Activated CD8-positive, alpha-beta memory T cell treated with anti-CD3 and anti-CD28 coated beads for 48 hours (primary cell): ENCODE measurements at places on chromosomes 4 and X.

DNA sequence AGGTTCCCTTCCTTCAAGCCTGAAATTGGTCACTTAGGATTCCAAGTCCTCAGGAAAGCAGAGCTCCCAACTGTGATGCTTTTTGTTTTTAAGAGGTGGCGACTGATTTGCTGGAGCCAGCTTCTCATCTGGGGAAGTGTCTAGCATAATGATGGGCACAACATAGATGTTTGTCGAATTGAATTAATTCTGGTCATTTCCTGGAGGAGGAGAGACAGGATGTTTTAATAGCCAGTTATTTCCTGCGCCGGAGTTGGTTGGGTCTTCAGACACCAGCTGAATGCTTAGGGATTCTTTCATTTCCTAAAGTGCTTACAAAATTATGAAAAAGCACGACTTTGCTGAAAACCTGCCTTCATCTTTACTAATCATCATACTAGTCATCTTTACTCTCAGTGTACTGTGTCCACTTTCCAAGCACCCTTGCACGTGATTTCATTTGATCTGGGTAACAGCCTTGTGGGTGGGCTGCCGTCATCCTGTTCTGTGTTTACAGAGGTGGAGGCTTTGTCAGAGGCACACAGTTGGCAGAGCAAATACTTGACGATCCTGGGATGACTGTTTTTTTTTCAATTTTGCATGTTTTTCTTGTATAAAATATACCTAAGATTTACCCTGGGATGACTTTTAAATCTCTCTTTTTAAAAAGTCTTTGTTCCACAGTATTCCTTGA lies 49.5 kb downstream of the RGS12 start:
- DNase-seq = no peak

GRCh38 chrX:107742700-107743191 lies 32.8 kb downstream of the TSC22D3 start:
- DNase-seq = no peak

GRCh38 chr4:143514169-143514495 lies 630 bp downstream of the SMARCA5 start:
- no peak for DNase-seq

DNA sequence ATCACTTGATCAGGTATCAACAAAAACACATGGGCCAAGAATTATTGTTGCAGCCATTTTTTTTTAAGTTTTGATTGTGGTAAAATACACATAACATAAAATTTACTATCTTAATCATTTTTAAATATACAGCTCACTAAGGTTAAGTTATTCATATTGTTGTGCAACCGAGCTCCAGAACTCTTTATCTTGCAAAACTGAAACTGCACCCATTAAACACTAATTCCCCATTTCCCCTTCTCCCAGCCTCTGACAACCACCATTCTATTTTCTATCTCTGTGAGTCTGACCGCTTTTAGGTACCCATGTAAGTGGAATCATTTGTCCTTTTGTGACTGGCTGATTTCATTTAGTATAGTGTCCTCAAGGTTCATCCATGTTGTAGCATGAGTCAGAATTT lies 126.2 kb upstream of the NDP start:
- DNase-seq = no peak

- DNase-seq = no peak
Observed at GRCh38 chr4:649293-649625, 23.9 kb downstream of the PDE6B start.

GRCh38 chrX:101287402-101287801 lies 3.7 kb downstream of the TAF7L start:
- no peak for DNase-seq

DNA sequence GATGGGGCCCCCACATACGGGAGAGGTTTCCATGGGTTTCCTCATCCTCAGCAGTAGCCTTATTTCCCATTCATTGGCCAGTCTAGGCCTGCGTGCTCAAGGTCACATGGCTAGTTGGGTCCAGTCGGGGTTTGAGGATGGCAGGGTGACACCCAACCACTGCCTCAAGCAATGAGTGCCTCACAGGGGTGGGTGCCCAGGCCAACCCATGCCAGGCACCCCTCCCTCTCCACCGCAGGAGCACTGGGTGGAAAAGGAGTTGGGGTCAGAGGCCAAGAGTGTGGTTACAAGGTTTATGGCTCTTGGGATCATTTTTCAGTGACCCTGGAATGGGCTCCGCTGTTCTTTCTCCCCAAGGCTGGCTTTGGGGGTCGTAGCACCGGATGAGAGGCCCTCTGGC lies 3.1 kb downstream of the NSG1 start:
- no peak for DNase-seq

- DNase-seq = no peak
Observed at GRCh38 chr4:146978641-146979040, 33.0 kb upstream of the TTC29 start.

- DNase-seq = no peak
Observed at GRCh38 chr4:140693562-140693961, 62.6 kb downstream of the TBC1D9 start.

GRCh38 chr4:95428291-95429070 lies 120.3 kb downstream of the UNC5C start:
- DNase-seq = no peak

DNA sequence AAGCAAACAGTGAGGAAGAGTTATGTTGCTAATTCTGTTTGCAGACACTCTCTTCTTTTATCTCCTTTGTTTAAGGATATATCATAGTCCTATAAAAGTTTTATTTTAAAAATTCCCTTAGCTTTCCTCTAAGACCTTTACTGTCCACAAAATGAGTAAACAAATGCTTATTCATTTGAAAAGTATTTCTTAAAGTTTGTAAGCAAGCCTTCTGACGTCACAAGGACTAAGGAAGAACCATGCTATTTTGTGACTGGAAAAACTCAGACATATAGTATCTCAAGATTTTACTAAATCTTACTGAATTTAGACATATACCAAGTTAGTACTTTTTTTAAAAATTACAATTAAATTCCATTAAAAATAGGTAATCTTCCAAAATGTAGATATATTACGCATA lies 5.2 kb upstream of the RBMXL3 start:
- no peak for DNase-seq

DNA sequence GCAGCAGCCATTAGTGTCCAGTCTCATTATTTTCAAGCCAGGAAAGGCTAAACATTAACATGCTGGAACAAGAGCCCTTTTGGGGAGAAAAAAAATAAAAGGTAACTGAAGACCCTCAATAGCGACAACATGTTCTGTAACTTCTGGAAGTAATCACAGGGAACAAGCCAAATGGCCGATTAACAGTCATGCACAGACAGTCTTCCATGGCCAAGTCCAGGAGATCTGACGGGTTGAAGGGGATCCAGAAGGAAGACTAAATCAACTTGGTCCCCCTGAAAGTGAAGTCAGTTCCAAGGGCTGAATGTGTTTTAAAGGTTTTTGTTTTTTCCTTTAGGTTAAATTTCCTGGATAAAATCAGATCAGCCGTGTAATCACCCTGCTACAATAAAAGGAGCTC lies 52.5 kb downstream of the LNX1 start:
- DNase-seq = no peak

DNA sequence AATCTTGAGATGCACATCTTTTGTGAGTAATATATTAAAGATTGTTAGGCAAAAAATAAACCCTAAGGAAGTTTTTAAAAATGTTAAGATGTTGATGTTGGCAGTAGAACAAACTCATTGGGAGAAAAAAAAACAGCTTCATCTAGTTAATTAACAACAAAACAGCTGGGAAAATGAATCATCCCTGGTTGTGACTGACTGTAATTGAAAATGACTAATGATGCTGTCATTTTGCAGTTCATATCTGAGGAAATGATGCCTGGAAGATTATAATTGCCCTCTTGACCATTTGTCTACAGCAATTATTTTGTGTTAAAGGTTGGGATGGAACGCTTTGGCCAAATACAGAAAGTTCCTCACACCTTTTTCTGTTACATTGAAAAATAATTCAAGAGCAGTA lies 760.4 kb upstream of the FTHL17 start:
- no peak for DNase-seq

- DNase-seq = no peak
Observed at GRCh38 chr4:4619821-4620220, 78.0 kb upstream of the STX18 start.

DNA sequence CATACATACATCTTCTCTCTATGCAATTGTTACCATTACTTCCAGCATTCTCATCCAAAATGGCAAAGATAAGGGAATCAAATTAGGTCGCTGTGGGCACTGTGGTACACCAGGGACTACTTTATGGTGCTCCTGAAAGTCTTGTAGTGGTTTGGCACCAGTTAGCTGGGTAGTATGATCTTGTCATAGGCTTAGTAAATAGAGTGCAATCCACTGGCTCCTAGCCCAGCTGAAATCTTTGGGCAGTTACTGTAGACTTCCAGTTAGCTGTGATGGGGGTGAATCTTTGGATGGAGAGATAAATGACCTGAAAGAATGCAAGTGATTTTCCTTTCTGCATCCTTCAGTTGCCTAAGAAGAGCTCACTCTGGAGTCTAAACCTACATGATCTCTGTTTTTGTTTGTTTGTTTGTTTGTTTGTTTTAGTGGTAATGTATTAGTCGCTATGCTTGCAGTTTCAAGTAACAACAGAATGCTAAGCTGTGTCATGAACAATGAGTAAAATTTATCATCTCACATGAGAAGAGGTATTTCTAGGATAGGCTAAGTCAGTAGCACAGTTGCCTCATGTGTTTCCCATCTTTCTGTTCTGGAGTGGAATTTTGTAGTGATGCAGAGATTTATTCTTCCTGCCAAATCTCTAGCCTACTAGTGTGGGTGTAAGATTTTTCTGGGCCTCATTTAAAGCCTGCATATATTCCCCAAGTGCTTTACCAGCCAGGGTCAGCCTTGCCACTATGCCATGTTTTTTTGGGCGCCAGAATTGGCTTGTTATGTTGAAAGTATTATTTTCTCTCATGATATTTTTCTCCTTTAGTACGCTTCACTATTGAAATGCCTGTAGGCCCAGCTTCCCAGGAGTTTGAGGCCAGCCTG lies 24.2 kb downstream of the HERC3 start:
- DNase-seq = no peak

- DNase-seq = no peak
Observed at GRCh38 chrX:1392376-1393068, 609 bp upstream of the SLC25A6 start.
